Karpas-422 (cell line): ENCODE measurements at places on chromosomes 6 and 20.

DNA sequence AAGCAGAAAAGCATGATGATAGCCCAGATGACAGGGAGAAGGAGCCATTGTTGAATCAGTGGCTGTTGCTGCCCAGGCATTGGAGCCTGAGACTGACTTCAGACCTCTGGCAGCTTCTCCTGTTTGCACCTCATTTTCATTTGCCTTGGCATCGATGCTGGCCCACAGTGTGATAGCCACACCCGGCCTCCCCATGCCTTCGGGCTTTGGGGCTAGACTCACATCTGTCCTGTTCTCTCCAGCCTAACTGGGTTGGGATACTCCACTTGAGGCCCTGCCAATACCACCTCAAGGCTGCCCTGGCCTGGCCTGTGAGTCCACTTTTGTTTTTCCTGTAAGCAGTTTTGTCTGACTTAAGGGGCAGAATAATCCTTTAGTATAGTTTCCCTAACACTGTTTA lies 140.4 kb downstream of the UST start:
- DNase-seq: no peak

- no peak for DNase-seq
Measured at GRCh38 chr6:69527921-69528476, 268.8 kb downstream of the LMBRD1 start.

- no peak for DNase-seq
Measured at GRCh38 chr6:120384671-120385070, 949.6 kb downstream of the TBC1D32 start.

DNA sequence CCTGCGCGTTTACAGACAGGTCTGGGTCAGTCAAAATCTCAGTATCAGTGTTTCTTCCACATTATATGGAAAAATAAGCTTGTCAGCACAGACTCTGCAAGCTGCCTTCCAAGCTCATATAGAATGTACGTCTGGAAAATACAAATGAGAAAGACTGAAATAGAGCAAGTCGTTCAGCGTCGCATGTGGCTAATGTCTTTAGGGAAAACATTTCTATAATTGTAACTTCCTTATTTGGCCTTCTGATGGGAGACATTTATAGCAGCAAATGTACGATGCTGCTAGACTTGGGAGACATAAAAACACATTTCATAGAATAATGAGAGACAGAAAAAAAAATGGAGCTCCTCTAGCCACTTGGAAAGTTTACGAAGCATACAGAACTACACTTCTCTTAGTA lies 122.2 kb downstream of the KIF16B start:
- DNase-seq: no peak

GRCh38 chr6:40326714-40327421 lies 260.3 kb downstream of the LRFN2 start:
- DNase-seq: peak; percentile 75

GRCh38 chr6:130932921-130933320 lies 105.7 kb downstream of the SMLR1 start:
- DNase-seq: no peak

GRCh38 chr20:43824309-43825050 lies 90.2 kb upstream of the TOX2 start:
- no peak for DNase-seq

DNA sequence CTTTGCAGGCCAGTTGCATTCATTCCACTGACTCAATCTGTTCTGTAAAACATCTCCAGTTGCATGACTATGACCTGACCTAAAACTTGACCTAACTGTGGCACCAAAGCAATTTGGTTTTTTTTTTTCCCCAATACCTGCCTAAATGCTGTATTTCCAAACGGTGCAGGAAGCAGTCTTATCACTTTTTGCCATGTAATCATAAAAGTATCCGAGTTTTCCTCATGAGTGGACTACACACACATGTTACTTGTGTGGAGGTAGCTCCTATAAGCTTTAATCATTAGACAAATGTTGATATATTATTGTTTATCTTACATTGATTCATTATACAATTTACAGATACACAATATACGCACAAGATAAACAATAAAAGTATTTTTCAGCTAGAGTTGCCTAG lies 373.7 kb downstream of the BTBD3 start:
- DNase-seq: no peak

DNA sequence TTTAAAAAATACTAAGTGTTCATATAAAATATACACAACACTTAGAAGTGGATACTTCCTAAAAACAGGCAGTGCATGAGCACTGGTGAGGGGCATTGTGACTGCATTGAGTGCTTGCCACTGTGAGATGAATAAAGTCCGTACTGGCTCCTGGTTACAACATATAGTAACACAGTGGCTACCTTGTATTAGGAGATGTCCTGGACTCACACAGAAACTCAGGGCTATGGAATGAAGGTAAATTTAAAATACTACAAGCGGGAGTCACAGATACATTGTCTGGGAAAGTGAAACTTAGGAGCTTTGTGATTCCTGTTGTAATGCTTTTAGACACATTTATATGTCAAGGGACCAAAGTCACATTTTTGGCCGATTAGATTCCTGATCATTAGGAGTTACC lies 36.5 kb upstream of the HLA-G start:
- no peak for DNase-seq

DNA sequence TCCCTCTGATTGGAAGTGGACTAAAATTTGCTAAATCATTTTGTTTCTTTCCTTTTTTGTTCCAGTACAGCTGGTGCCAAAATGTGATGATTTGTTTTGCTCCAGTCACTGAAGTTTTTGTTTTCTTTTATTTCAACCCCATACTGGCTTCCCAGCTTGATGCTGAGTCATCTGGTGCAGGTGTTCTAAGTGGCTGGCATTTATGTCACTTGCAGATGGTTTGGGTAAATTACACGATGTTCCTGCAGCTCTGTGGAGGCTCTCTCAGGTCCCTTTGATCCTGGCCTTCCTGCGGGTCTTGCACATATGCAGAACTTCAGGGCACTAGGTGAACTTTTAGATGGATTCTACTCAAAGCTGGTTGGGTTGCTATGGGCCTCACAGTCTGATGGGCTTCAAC lies 577.7 kb downstream of the HAO1 start:
- DNase-seq: no peak

DNA sequence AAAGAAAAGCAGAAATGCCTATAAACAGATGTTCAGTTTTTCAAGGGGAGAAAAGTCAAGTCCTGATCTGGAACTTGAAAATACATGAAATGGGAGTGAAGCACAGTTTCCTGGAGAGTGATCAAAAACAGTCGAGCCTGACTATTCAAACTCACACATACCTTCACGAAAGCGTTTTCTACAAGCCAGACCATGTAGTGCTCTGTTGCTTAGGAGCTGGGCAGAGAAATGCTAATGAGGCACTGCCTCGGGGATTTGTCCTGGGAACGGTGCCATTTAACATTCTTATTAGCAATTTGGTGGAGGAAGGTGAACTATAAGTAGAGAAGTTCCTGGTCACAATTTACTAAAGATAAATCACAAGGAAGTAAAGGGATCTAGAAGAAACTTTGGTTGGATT lies 5.9 kb downstream of the NHSL1 start:
- no peak for DNase-seq

- DNase-seq: no peak
Measured at GRCh38 chr6:164570801-164571200, 738.6 kb downstream of the C6orf118 start.

- peak; percentile 83 for DNase-seq
Measured at GRCh38 chr6:48754641-48755040, 643.6 kb upstream of the PTCHD4 start.

DNA sequence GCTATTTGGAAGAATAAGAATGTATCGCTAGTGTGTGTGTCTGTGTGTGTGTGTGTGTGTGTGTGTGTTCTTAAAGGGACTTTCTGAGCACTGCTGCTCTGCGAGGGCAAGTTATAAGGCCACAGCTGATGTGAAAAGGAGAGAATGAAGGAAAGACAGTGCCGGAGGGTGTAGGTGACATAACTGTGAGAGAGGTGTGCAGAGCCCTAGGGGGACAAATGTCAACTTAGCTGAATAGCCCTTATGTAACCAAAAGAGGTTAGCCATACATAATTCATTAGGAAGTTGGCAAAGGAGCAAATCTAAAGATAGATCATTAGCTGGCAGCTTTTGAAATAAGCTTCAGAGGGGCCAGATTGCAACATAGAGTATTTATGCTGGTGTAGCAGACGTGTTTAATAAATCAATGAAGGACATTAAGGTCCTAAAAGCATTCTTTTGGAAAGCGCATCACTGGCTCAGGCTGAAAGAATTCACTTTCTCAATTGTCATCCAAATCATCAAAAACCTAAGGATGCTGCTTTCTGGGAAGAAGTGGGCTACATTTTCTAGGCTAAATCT lies 81.0 kb downstream of the NDUFAF5 start:
- no peak for DNase-seq

GRCh38 chr6:12622566-12622965 lies 94.0 kb upstream of the PHACTR1 start:
- no peak for DNase-seq
